GM13977 (cell line): ENCODE measurements at places on chromosomes 3 and 15.

- DNase-seq, result no peak
Measured at GRCh38 chr3:171260466-171260865, 199.7 kb downstream of the TNIK start.

DNA sequence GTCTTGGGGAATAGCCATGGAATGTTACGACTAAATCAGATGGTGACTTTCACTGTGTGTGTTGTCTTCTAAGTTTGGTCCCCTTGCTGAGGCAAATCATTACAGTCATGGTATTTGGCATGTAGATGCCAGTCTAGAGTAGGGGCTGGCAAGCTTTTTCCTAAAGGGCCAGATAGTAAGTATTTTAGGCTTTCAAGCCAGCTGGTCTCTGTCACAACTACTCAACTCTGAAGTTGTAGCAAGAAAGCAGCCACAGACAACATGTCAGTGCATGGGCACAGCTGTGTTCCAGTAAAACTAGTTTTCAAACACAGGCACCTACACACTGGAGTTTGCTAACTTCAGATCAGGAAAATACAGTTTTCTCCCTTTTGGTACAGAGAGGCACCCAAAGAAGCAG, 39.3 kb downstream of the CCR3 start:
- no peak for DNase-seq

GRCh38 chr3:194869482-194870169, 183.9 kb downstream of the FAM43A start:
- no peak for DNase-seq

DNA sequence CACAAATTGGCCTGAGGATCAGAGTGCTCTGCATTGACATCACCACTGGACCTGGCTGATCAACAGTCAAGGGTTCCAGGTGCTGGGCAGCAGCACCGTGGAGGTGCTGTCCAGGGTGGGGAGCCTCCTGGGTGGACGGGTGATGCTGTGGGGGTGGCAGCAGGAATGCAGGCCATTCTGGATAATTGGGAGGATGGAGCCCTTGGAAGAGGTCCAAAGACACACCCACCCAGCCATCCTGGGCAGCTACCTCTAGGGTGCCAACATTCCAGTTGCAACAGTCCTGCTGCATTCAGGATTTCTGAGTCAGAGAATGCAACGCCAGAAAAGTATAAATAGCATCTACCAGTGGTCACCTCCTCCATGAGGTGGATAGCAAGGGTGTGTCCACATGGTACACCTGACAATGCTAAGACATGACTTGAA, 26.8 kb downstream of the STARD5 start:
- no peak for DNase-seq

GRCh38 chr3:2896308-2896939, 213.8 kb downstream of the IL5RA start:
- DNase-seq, result no peak

DNA sequence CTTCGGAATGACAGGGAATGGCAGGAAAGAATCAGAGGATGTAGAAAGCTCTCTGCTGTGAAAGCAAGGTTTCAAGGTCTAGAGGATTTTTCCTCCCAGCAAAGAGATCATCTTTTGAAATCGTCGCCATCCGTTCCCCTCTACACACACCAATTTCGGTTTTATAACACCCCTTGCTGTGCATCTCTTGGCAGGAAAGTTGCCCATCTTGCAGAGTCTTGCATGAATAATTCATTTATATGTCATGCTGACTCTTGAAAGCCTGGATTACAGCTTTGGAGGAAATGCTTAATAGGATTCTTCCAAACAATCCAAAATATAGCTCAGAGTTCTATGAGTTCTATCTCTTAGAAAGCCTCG, 262.7 kb downstream of the CHL1 start:
- no peak for DNase-seq

DNA sequence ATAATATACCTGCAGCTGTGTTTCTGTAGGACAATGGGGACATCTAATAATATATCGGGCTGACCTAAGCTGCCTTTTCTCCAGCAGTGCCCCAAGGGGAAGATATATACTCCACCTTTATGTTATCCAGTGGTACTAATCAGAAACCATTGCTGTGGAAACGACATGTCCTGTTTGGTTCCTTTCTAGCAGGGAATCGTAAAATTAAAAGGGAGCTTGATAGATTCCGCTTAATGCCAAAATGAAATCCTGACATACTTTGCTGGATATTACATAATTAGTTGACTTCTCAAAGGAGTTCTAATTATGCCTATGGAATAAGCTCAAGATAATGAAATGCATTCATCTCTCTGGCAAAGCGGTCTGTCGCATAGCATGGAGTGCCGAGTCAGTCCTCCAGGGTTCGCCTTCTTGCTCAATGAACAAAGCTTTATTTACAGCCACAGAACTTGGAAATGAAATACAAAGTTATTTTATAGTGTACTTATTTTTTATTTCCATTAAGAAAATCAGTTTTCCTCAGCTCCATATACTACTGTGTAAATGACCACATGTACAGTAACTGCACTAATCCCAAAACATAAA, 262.8 kb downstream of the LRTM1 start:
- DNase-seq, result no peak

DNA sequence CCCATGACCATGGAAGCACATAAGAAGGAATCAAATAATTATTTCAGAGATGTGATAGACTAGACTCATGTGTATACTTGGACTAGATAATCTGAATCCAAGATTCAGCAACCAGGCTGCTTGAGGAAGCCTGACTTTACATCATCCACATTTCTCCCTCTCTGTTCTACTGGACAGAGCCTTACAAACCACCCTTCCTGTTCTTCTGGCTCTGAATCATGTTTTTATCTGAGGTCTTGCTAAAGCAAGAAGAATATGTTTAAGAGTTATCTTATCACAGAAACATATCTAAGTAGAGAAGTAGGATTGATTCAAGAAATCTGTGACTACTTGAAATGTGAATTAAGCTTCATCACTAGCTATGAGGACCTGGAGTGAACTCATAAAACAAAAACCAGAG, 71.1 kb upstream of the SLC24A5 start:
- DNase-seq, result no peak

DNA sequence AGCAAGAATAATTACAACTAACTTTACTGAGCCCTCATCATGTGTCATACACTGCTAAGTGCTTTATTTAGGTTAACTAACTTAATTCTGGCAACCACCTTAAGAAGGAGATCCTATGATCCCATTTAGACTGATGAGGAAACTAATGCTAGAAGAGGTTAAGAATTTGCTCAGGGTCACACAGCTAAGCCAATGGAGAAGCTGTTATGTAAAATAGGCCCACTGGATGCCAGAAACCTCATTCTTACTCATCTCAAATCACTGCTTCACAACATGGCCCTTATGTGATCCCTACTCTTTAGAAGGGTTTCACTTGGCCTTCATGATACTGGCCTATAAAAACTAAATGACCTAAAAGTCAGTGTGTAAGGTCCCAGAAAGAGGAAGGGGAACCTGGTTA, 41.2 kb downstream of the IMPG2 start:
- no peak for DNase-seq
